ENCODE measurements at places on chromosomes 5 and 9.

DNA sequence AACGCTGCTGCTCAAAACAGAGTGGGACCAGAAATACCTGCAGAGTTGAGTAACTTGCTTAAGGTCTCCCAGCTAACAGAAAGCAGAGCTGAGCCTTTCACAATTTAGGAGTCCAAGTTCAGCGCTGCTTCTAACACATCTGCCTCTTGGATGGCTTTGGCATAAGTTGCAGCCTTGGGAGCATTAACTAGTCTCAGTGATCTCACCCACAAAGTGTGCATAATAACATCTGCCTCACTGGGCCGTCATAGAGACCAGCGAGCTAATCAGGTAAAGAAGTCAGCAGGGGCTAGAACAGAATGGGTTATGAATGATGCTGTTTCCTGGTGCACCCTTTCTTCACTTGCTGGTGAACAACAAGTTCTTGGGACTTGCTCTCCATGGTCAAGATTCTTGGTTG, 36.5 kb downstream of the WWC1 start:
- DNase-seq = no peak

DNA sequence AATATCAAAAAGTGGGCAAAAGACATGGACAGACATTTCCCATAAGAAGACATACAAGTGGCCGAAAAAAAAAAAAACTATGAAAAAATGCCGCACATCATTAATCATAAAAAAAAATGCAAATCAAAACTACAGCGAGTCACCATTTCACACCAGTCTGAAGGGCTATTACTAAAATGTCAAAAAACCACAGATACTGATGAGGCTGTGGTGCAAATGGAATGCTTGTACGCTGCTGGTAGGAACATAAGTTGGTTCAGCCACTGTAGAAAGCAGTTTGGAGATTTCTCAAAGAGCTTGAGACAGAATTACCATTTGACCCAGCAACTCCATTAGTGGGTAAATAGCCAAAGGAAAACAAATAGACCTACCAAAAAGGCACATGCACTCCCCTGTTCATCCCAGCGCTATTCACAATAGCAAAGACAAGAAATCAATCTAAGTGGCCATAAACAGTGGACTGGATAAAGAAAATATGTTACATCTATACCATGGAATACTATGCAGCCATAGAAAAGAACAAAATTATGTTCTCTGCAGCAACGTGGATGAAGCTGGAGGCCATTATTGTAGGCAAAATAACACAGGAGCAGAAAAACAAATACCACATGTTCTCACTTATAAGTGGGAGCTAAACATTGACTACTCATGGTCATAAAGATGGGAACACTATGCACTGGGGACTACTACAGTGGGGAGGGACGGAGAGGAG, 110.6 kb upstream of the BOD1 start:
- no peak for DNase-seq

GRCh38 chr5:133202066-133202665, 150.4 kb downstream of the HSPA4 start:
- no peak for DNase-seq

GRCh38 chr5:54886866-54887265, 98.5 kb downstream of the ESM1 start:
- DNase-seq = no peak

GRCh38 chr9:97430316-97431043, 18.6 kb downstream of the TDRD7 start:
- no peak for DNase-seq

Data from AML-193 (cell line).